Tibial artery (tissue), 4 donors: ENCODE measurements at places on chromosomes 1 and 21.
A peak's percentile ranks its signal among the peaks of the same experiment; 100 is the strongest.

DNA sequence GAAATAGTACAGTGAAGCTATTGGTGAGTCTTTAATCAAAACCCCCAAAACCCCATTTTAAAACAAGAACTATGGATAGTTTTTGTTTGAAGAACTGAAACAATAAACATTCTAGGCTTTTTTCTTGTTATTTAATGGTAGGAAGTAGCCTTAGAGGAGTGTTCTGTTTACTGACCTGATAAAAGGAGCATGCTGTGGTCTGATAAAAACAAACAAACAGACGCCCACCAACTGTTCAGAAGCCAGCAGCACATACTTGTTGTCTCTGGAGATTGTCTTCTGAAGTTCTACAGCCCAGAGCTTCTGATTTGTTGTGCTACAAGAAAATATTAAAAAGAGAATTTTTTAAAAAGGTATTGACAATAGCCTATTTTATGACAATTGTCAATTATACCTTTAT, 54.1 kb upstream of the CFAP298 start:
- no peak for DNase-seq

DNA sequence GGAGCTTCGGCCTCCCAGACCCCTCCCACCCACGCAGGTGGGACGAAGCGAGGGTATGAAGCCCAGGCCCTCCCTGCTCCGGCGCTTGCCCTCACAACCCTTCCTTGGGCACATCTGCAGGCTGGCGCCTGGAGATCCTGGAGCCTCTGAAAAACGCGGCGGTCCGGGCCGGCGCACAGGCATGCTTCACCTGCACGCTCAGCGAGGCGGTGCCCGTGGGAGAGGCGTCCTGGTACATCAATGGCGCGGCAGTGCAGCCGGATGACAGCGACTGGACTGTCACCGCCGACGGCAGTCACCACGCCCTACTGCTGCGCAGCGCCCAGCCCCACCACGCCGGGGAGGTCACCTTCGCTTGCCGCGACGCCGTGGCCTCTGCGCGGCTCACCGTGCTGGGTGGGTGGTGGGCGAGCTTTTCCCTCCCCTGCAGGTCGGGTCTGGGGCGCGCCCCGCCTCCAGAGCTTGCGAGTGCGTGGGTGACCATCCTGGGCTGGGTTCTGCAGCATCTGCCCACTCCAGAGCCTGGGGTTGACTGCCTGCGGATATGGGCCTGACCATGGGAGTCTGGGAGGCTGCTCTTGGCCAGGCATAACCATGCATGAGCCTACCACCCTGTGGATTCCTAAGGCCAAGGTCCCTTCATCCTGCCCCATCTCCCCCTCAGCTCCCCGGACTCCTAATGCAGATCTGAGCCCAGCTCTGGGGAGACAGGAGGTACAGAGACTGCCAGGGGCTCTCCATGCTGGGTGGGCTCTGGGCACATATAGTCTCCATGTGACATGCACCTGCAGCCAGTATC, 89.8 kb downstream of the TRIM11 start:
- DNase-seq: peak; percentile 54

GRCh38 chr1:17023102-17023501, 11.4 kb upstream of the ATP13A2 start:
- DNase-seq: no peak

- no peak for DNase-seq
These were observed 71.3 kb downstream of the GRIK3 start for GRCh38 chr1:36963006-36963405.

DNA sequence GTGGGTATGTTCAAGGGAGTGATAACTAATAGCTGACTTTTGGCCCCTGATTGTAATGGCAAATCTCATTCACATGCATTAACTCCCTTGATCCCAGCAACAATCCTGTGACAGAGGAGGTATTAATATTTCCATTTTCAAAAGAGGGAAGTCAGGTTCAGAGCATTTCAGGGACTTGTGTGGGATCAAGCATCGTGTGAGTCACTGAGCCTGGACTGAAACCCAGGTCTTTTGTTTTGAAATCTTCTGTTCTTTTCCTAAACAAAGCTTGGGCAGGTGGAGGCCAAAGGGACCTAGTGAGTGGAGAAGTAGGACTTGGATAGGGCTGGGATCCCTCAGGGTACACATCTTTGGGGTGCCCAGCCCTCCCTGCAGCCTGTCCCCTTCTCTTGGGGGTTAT, 37.9 kb downstream of the ETNK2 start:
- DNase-seq: no peak

GRCh38 chr1:57252597-57253294, 171.1 kb downstream of the DAB1 start:
- DNase-seq: no peak

- no peak for DNase-seq
These were observed 62.8 kb upstream of the SCCPDH start for GRCh38 chr1:246661451-246661850.

GRCh38 chr1:214469290-214469689, 82.1 kb downstream of the PTPN14 start:
- DNase-seq: no peak

GRCh38 chr1:70966018-70966638, 81.5 kb downstream of the PTGER3 start:
- no peak for DNase-seq

DNA sequence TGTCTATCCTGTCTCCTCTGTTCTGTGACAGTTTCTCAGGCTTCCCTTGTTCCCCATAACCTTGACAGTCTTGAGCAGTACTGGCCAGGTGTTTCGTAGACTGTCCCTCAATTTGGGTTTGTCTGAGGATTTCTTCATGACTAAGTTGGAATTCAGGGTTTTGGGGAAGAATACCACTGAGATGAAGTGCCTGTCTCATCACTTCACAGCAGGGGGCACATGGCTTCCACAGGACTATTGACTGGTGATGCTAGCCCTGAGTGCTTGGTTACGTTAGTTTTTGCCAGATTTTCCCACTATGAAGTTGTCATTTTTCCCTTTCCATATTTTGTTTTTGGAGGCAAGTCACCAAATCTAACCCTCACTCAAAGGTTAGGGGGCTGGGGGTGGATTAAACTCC, 45.7 kb downstream of the CDCP2 start:
- no peak for DNase-seq

GRCh38 chr1:40806240-40806639, 22.7 kb downstream of the KCNQ4 start:
- no peak for DNase-seq

GRCh38 chr1:13948888-13949391, 249.0 kb downstream of the PRDM2 start:
- peak; percentile 78 for DNase-seq

DNA sequence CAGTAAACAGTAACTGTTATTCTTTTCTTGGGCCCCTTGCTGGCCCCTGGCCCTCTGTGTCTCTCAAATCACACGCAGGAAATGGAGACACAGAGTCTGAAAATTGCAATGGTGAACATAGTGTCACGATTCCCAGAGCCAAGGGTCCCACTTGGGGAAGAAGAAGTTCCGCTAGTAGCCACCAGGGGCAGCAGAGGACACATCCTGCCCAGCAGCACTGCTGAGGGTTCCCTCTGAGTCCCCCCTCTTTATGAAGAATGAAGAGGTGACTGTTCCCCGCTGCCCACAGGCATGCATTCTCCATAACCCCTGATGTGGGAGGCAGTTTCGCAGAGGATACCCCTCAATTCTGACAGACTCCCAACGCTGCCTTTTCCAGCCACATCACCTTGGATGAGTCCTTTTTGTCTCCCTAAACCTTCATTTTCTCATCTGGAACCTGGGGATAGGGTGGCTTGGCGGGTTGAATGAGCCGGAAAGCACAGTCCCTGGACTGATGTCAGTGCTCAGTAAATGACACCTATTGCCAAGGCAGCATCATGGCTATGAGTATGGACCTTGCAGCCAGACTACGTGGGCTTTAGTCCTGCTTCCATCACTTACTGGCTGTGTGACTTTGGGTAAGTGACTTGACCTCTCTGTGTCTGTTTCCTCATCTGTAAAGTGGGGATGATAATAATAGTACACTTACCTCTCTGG, 238.0 kb upstream of the TMEM51 start:
- no peak for DNase-seq

GRCh38 chr1:87072411-87072810, 158.0 kb downstream of the HS2ST1 start:
- no peak for DNase-seq

DNA sequence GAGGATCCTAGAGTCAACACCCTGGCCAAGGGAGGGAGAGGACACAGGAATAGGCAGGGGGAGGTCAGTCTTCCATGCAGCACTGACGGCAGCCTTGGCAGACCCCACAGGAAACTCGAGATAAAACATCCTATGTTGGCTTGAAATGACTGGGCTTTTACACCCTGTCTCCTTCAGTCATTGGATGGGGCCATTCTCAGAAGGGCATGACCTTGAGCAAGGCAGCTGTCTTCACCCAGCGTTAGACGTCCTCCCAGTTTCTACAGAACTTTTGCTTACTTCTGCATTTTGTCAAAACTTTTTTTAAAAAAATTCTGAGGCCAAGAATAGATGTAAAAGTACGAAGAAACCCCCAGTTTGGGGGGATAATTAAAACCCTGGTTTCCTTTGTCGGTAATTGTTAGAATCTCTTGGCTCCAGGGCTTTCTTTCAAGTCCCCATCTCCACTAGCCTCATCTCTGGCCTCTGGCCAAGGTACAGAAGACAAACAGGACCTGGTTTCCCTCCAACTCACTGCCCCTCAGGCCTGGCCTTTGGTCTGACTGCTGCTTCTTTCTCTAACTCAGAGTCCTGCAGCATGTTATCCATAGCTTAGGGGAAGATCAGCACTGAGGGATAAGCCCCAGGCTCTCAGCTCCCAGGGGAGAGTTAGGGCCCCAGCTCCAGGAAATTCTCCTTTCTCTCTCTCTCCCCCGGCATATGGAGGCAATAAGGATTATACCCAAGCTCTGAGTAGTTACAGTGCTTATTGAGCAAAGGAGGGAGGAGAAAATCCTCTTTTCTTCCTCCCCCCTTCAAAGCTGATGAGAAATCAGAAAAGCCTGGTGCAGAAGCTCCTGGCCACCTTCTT, 51.6 kb upstream of the KCND3 start:
- no peak for DNase-seq

GRCh38 chr21:44989537-44989886, 49.7 kb downstream of the SLX9 start:
- DNase-seq: no peak

GRCh38 chr1:185853739-185854138, 119.5 kb downstream of the HMCN1 start:
- no peak for DNase-seq

- no peak for DNase-seq
These were observed 6.3 kb downstream of the CLDN8 start for GRCh38 chr21:30209601-30210000.

DNA sequence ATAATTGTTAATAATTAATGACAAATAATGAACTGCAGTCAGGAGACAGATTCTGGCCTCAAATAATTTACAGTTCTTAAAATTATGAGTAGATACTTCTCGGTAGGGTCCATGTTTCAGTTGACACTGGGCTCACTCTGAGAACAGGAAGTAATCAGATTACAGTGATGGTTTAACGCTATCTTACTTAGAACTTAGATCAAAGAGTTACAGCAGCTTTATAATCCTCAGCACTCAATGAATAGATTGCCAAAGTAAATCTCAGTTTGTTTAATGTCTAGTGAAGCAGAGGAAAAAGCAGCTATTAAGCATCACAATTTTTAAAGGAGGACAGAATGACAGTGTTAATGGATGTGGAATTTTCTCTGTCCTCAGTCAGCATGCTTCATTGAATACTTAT, 79.6 kb downstream of the PDE4B start:
- no peak for DNase-seq

DNA sequence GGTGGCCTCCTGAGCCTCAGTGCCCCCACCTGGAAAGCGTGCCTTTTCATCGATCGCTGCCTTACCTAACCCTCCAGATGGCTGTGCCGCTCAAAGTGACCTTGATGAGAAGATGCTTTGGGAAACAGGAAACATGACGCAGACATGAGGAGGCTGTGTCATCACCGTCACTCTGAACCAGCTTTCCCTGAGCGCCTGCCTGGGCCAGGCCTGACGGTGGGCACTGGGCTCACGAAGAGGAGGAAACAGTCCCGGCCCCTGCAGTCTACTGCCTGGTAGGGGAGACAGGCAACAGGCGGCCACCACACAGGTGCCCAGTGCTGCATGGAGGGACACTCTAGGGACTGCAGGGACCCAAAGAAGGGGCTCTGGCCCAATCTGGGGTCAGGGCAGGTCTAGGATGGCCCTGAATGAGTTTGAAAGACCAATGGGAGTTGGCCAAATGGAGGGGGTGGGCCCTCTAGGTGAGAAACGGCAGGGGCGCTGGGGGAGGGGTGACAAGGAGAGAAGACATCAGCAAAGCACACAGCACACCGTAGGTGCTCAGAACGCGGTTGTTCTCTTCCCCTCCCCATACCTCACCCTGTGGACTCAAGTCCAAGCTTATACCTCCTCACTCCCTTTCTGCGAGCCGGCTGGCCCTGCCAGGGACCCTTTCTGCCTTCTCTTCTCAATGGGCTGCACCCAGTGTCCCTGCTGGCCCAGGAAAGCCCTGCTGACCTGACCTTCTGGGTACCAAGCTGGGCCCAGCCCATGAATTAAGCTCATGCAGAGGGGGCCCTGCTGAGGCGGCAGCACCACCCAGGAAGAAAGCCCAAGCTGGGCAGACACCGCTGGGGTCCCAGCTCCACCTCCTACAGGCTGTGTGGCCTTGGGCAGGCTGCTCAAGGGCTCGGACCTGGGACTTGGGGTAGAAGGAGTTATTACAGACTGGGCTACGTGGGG, 44.9 kb downstream of the GLIS1 start:
- DNase-seq: no peak

DNA sequence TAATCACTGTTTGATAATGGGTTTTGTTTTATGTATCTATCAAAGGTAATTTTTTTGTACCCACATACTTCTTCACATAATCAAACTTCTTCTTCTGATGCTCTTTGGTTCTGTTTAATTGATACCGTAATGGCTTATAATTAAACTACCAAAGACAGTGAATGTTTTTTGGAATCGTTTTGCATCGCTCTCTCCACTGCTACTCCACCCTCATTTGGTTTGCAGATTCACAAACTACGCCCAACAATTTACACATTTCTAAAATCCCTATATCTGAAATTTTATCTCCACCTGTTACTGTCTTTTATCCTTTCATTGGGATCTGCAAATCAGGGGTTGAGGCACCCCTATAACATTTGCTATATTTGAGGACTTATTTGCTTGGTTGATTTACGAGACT, 319.6 kb downstream of the RWDD3 start:
- DNase-seq: no peak

DNA sequence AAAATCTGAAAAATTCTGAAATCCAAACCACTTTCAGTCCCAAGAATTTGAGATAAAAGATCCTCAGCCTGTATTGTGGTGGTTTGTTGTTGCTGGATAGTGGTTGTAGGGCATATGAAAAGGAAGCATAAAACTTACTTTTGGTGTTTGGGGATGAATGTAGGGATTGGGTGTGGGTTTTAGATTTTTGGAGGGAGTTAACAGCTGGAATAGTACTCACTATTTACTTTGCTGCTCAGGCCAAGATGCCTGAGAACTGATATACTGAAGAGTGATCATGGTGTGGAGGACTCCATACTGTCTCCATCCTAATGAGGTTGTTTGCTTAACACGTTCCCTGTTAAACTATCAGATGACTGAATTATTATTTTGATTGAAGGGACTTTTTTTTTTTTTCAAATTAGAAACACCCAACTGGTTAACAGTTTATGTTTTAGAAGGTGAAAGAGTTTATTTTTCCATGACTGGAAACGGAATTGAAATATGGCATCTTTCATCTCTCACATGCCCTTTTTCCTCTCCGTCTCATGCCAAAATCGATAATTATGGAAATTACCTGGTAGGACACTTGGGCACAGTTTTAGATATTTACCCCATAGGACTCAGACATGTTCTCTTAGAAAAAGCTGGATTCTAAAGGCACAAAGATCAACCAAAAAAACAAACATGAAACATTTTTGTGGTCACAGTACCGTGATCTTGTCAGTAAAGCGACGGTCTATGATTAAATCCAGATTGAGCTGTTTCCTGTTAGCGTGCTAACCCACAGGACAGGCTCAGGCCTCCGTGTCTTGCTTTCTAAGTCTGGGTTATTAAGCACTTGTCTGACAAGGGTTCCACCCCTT, 37.3 kb downstream of the RGL1 start:
- DNase-seq: no peak
